ENCODE measurements at places on chromosomes 6 and 20.
A peak's percentile ranks its signal among the peaks of the same experiment; 100 is the strongest.

DNA sequence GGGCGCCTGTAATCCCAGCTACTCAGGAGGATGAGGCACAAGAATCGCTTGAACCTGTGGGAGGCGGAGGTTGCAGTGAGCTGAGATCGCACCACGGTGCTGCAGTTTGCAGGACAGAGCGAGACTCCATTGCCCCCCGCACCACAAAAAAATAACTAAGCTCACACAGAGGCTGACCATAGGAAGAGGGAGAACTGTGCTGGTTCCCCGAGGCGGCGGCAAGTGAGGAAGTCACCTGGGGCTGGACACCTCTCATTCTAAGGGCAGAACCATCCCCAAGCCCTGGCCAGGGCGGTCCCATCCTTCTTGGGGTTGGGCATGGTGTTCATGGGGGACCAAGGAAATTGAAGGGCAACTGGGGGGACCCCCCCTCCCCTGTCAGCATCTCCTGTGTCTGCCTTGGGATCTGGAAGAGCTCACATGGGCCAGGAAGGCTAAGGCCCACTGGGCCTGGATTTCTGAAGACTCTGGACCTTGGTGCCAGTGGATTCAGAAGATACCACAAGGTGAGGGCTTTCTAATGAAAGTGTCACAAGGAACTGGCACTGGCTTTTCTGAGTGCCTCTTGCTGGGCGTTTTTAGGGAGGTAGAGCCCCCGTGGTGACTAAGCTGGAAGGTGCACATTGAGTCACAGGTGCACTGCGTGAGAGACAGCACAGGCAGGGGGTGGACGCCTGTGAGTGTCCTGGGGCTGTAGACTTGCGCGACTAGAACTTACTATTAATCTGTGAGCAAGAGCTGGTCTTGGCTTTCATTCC lies 11.5 kb downstream of the IRF4 start:
- no peak for DNase-seq

DNA sequence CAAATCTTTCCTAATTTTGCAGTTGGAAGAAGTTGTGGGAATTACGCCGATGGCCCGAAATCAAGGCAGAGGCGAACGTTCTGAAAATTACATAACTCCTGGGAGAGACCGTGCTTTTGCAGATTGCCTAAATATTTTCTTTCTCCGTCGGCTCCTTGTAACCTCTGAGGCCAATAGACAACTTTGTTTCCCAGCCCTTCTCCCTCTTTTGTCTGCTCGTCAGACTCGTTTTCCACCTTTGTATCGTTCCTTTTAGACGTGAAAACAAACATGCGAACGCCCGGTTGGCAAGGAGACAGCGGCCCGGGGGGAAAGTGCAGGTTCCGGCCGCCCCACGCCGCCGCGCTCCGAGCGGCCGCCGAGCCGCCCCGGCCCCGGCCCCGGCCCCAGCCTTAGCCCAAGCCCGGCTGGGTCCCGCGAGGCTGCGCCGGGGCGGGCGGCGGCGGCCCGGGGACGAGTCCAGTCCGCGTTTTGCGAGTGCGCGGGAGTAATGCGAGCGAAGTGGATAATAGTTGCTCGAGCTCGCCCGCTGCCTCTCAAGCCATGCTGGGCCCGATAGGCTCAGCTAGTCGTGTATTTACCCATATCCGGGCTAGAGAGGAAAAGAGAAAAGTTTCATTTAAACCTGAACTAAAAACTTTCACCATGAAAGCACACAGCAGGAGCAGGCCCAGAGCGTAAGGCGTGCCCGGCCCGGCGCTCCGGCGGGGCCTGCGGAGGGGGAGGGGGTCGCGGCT lies at the start of gene ARID1B:
TSS of gene ARID1B (plus strand) at position 539 of the 737 bp plus-strand sequence. CDS start 303 bp downstream, outside the sequence.
- DNase-seq: peak; percentile 53

DNA sequence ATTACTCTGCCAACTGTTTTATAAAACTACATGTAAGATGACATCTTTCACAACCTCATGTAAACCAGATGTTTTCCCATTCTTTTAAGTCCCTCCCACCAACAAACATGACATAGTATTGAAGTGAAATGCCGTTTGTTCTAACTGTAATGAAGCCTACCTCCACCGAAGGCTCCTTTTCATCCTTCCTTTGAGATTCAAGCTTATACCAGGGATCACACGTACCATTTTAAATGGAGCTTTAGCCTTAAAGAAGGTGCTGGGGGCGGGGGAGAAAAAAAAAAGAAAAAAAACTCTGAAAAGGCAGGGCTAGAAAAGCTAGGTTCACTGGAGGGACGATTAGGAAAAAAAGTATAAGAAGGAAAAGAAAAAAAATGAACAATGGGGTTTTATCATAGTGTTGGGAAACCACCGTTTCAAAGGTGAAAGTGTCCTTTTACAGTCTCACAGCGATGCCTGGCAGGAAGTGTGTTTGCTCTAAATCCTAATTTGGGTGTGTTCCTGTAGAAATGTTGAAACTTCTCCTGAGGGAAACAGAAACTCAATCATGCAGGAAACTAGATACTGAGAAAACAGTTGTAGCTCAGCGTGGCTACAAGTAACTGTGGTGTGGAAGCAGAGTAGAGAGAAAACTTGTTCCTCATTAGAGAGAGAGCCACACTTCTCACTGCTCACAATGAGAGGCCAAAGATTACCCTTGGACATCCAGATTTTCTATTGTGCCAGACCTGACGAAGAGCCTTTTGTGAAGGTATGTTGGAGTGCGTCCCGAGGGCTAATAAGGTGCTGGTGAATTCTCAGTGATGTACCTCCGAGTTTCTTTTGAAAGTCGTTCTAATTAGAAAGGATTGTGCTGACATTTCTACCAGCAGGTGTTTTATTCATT lies 37.6 kb upstream of the HINT3 start:
- DNase-seq: peak; percentile 17

DNA sequence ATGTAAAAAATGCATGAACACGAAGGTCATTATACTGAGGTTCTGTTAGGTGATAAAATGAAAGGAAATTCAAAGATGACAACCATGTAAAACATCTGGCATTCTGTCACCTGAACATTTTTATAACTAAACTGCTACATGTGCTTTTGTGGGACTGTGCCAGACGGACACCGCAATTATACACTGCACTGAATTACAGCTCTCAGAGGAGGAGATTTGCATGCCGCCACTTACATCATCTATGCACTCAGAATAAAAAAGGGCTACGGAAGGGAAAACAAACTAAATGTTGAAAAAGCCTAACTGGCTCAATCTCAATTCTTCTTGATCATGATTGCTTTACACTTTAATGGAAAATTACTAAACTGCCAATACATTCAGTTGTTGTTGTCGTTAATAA lies 614.0 kb upstream of the EYS start:
- no peak for DNase-seq

GRCh38 chr6:74357321-74357720 lies 661.3 kb downstream of the CD109 start:
- DNase-seq: no peak

DNA sequence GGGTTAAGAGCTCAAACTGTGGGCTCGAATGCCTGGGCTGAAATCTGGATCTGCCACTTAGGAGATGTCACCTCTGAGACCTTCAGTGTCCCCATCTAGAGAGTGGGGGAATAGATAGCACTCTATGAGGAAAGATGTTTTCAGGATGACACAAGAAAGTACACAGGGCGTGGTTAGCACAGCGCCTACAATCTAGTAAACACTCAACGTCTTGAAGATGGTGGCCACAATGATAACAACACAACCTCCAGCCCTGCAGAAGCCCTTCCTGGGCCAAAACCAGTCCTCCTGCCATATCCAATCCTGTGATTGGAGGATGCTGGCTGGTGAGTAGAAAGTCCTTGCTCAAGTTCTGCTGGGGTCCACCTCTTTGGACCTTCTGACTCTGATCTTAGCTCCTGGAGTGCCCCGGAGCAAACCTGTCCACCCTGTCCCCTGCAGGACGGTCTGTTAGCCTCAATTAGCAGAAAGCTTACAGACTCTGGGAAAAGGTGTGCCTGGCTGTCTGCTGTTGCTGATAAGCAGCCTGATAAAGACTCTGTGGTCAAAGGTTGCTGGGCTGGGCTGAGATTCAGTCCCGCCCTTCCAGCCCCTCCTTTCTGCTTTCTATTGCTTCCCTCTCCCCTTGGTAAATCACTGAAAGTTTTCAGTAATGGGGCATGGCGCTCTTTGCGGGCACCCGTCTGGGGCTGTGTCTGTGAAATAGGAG lies 8.2 kb downstream of the EDN3 start:
- DNase-seq: no peak

Measured in stimulated activated CD4-positive, alpha-beta T cell treated with anti-CD3 and anti-CD28 coated beads, Interleukin-1b, Interleukin-23, amount 100 ng/mL, for 24 hours (primary cell).